ENCODE measurements at places on chromosomes 2 and 18.

DNA sequence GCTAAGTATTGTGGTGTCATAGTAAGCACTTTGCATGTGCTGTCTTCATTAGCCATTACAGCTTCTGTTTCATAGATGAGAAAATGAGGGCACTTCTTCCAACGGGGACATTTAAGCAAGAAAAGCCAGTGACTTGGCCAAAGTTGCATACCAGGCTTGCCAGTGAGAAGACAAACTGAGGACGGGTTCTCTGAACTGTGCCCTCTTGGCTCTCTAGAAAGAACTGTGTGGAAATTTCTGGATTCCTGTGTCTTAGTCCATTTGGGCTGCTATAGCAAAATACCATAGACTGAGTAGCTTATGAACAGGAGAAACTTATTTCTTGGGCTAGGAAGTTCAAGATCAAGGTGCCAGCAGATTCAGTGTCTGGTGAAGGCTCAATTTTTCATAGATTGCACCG, 13.3 kb downstream of the CTIF start:
- DNase-seq, result no peak

DNA sequence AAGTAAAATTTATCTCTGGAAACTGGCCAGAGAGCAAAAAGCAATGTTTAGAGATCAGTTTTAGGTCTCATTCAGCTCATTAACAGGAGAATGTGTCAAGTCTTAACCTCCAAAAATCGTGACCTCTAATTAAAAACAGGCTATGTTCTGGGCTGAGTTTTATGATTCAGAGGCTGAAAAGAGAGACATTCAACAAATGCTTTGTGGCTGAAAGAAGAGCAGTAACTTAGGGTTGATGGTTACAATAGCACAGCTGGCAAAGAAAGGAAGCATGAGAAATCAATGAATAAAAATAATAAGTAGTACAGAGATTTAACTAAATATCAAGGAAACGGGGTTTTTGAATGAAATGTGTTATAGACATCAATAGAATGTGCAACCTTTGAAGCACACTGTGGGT, 13.1 kb downstream of the TGIF1 start:
- no peak for DNase-seq

DNA sequence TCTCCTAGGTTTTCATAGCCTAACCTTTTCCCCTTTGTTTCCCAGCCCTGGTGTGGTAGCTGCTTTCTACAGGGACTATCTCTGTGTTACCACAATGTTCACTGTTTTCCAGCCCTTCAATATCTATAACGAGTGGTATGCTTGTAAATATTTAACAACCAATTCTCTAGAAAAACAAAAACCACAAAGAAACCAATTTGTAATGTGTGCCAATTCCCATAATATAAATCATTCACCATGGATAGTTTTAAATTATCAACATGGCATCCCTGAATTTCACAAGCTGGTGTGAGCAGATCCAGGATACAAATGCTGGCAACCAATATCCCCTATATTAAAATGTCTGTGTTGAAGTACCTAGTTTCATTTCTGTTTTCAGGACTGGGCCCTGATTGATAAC, 207.5 kb upstream of the FBXO11 start:
- DNase-seq, result no peak

DNA sequence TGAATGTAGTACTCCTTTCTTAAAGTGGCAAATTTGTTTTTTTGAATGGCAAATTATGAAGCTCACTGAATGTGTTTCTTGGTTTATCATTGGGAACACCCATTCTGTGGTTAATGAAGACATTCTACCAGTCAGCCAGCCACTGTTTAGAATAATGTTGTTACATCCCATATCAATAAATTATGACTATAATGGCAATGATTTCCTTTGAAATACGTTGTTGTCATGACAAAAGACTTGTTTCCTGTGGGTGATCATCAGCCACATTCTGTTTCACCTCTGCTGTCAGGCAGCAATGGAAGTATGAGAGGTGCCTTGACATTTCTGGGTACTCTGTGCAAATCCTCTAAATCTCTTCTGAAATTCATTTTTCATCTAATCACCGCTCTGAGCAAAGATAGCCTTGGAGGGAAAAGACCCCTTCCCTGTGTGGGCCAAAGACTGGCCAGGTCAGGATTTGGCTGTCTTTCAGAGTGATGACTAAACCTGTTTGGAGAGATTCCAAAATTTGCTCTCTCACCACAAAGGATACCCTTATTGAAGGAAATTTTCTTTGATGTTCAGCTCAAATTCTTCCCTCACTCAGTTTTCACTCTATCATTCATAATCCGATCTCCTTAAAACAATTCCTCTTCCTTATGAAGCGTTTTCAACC, 869.2 kb downstream of the BCL11A start:
- DNase-seq, result no peak

DNA sequence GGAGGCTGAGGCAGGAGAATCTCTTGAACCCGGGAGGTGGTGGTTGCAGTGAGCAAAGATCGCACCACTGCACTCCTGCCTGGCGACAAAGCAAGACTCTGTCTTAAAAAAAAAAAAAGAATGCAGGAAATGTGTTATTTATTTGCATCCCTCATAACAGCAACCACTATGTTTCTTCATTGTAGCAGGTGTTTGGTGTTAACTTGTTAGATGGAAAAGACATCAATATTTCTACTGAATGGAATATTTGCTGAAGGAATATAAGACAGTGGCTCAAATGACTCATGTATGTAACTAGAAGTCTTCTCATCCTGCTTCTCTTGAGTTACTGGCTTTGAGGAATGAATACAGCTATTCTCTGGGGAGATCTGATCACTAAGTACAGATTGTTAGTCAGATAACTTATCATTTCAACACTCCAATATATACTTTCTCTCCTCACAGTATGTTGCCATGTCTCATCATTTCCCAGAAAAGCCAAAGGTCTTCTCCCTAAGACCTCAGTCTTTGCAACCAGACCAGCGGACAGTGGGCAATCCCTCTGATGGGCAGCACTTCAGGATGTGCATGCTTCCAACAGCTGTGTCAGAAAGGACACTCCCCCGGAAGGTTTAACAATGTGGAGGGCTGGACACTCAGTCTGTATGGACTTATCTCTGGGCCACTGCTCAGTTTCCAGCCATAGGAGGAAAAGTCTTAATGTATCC, 104.4 kb upstream of the STK17B start:
- no peak for DNase-seq

- no peak for DNase-seq
Observed at GRCh38 chr2:231926761-231927565, 767 bp upstream of the NPPC start.

- DNase-seq, result no peak
Observed at GRCh38 chr2:9613291-9613690, 17.5 kb downstream of the YWHAQ start.

- DNase-seq, result no peak
Observed at GRCh38 chr2:231769170-231770136, 11.6 kb downstream of the PDE6D start.

- DNase-seq, result peak; percentile 81
Observed at GRCh38 chr2:181677912-181678586, 2.3 kb downstream of the NEUROD1 start.

- DNase-seq, result no peak
Observed at GRCh38 chr2:158493458-158493857, 36.7 kb downstream of the PKP4 start.

DNA sequence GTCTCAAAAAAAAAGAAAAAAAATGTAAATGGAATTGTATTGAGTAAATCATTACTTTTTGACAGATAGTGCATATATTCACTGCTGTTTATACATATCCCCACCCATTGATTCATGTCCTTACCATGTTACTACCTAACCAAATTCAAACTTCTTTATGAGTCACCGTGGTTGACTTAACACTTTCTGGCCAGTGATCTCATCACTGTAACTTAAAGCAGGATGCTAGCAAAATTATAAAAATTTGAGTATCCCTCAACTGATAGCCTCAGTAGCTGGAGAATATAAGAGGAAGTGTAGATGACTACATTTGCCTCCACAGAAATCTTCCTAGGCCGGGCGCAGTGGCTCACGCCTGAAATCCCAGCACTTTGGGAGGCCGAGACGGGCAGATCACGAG, 13.4 kb downstream of the CNOT9 start:
- no peak for DNase-seq

- DNase-seq, result no peak
Observed at GRCh38 chr2:72276356-72276755, 128.7 kb upstream of the CYP26B1 start.

DNA sequence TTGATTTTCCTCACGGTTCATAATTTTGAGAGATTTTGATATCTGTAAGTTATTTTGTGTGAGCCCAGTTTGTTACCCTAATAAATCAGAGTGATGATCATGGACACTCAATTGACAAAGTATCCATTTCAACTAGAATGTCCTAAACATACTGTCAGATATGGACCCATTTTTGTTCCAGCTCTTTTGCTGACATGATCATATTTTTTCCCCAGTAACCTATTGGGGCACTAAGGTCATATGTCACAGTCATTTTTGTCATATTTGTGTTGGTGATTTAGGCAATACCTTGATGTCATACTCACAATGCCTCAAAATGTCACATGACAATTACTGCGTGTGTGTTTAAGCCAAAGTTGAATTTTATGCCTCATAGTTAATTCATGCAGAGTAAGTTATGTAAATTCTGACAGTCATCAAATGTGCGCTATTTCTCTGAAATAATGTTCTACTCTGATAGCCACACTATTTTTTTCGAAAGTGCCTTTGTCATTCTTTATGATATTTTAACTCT, 218.7 kb downstream of the ARHGAP15 start:
- no peak for DNase-seq

DNA sequence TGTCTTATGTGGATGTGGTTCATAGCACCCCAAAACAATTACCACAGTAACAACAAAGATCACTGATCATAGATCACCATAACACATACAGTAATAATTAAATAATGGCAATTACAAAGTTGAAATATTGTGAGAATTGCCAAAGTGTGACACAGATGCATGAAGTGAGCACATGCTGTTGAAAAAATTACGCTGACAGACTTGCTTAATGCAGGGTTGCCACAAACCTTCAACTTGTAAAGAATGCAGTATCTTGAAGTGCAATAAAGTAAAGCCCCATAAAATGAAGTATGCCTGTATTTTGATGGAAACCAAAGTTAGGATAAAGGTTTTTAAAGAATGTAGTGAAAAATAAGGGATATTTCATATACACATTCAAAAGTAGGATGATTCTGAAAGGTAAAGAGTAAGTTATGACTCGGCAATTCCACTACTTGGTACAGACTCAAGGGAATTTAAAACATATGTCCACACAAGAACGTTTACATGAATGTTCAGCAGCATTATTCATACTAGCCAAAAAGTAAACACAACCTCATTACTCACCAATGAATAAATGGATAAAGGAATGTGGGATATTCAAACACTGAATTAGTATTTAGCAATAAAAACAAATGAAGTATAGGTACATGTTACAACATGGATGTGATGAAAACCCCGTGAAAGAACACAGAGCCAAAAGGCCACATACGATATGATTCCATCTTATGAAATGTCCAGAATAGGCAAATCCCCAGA, 61.6 kb downstream of the SCN9A start:
- DNase-seq, result no peak

DNA sequence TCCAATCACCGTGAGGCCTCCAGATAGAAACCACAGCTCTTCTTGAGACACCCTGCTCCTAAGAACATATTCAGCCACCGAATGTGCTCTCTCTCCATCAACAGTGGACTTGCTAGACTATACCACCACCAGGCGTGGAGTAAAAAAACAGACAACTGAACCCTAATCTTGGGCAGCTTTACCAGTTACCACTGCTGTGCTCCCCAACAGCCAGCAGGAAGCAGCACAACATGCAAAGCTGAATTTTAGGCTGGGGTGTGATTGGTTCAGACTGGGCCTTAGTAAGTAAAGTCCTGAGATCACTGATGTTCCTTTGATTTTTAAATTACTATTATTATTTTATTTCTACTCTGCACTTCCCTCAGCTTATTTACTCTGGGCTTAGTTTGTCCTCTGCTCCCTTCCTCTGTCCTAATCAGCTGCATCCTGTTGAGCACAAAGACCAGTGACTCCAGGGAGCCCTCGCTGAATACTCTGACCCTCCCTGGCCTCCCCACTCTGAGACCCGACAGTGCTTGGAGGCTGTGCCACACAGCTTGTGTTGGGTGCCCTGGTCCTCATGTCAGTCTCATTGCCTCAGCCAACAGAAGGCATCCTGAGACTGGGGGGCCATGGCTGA, 21.9 kb downstream of the MRPL35 start:
- DNase-seq, result peak; percentile 46

DNA sequence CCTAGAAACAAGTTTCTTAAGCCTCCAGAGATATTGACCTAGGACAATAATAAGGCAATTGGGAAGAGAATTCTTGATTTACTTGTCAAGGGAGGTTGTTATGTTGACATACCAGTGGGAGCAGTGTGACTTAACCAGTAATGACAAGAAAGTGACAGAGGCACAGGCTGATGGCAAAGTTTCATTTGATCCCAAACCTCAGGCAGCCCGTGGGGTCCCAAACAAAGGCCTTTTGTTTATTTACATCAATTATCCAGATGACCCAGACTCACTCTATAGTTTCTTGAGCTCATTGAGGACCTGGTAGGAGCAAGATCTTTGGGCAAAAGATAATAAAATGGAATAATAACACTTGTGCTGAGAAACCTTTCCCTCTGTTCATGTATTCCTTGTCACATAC, 336.8 kb downstream of the ARL6IP6 start:
- DNase-seq, result no peak

GRCh38 chr2:179606141-179606540, 255.3 kb downstream of the ZNF385B start:
- no peak for DNase-seq

DNA sequence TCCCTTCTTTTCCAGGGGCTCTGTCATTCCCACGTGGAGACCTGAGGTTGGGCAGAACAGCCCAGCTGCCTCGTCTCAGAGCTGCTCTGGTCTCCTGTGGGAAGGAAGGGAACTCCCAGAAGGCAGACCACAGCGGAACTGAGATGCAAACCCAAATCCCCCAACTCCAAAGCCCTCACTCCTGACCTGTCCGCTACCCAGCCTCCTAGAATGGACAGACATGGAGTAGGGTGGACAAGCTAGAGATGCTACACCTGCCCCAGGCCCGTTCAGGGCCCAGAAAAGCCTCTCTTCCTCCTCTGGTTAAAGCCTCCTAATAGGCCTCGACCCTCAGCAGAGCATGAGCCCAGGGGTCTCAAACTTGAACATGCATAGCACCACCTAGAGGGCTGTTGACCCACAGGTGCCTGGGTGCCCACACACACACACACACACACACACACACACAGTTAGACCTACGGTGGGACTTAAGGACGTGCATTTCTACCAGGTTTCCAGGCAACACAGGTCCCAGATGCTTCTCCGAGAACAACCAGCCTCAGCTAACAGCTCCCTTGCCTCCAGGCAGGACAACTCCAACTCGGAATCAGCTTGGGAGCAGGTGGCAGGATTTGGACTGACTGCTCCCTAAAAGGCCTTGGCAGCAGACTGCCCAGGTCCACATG, 93.5 kb downstream of the TNS1 start:
- DNase-seq, result no peak

DNA sequence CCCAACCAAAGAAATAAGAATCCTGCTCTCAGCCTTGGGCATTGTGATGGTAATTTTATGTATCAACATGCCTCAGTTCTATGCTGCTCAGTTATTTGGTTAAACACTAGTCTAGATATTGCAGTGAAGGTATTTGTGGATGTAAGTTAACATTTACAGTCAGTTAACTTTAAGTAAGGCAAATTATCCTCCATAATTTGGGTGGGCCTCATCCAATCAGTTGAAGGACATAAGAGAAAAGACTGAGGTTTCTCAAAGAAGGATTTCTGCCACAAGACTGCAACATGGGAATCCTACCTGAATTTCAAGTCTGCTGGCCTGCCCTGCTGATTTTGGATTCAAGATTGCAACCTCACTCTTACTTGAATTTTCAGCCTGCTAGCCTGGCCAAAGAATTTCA, 975.5 kb upstream of the ACVR2A start:
- no peak for DNase-seq

- DNase-seq, result no peak
Observed at GRCh38 chr2:168462543-168463045, 6.5 kb downstream of the CERS6 start.

- no peak for DNase-seq
Observed at GRCh38 chr2:198763793-198764192, 693.9 kb downstream of the SATB2 start.
